Dorsolateral prefrontal cortex (tissue), 122 donors: ENCODE measurements at places on chromosomes 3 and 15.
A peak's percentile ranks its signal among the peaks of the same experiment; 100 is the strongest.

GRCh38 chr3:29065211-29065785 lies 215.6 kb upstream of the RBMS3 start:
- peak; percentile 79 for DNase-seq

DNA sequence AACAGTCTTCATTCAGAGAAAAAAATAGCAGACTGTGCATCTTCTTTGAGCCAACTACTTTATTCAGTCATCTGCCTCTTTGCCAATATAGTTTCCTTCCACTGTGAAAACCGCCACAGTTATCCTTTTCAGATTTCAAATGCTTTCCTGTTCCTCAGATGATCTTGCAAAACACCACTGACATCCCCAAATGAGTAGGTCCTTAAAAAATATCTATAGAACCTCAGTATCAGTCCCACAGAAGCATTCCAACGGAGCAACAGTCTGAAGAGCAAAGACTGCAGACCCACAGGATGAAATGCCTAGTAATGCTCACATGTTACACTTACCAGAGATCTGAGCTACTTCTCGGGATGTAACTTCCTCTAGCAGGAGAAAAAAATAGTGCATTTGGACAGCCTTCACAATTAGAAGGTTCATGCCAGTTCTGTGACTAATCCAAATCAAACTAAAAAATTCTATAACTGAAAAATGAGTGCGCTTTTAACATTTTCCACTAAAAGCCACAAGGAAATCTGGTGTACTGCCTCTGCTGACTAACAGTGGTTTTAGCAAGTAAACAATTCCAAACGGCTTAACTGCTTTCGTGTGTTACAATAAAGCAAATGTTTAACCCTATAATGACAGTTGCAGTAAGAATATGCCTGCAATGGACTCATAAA lies at the start of gene ANKRD28:
Gene ANKRD28, minus strand, starts transcription at position 338 of the 662 bp plus-strand sequence. CDS start 1,458 bp downstream, outside the sequence.
- no peak for DNase-seq

DNA sequence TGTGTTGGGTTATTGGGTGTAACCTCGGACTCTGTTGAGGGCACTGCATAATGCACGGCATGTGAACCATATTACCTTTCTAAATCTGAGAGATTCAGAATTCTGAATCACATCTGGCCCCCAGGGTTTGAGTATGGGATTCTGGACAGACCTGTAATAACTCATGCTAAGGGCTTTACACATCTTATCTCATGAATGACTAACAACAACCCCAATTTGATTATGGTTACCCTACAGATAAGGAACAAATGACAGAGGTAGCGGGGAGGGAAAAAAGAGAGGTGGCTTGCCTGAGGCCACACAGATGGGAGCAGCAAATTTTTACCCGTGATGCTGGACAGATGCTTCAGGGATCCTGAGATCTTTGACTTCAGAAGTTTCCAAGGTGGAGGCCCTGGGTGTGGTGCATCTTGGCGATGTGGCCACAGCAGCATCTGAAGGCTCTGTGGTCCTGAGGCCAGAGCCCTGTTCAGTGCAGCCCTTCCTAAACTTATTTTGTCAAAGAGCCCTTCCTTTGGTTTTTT lies 43.8 kb downstream of the POMGNT2 start:
- DNase-seq = no peak

DNA sequence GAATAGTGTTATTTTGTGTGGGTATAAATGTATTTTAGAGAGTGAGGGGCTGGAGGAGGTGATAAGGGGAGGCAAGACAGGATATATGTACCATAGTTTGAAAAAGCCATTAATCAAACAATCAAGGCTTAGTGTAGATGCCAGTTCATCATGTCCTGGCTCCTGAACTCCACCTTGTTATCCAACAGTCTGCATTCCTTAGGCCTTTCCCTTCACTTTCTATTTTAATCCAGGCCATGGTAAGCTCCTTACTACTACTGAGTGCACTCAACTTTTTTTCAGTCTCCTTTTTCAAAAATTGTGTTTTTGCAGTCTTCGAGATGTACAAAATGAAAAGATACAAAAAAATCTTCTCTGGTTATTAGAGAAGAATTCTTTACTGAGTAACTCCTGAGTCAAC lies 700.5 kb upstream of the NAALADL2 start:
- DNase-seq = no peak

GRCh38 chr3:195441476-195441991 lies 1.3 kb downstream of the ACAP2 start:
- DNase-seq = no peak

GRCh38 chr3:123102826-123103225 lies 36.0 kb downstream of the PDIA5 start:
- no peak for DNase-seq

DNA sequence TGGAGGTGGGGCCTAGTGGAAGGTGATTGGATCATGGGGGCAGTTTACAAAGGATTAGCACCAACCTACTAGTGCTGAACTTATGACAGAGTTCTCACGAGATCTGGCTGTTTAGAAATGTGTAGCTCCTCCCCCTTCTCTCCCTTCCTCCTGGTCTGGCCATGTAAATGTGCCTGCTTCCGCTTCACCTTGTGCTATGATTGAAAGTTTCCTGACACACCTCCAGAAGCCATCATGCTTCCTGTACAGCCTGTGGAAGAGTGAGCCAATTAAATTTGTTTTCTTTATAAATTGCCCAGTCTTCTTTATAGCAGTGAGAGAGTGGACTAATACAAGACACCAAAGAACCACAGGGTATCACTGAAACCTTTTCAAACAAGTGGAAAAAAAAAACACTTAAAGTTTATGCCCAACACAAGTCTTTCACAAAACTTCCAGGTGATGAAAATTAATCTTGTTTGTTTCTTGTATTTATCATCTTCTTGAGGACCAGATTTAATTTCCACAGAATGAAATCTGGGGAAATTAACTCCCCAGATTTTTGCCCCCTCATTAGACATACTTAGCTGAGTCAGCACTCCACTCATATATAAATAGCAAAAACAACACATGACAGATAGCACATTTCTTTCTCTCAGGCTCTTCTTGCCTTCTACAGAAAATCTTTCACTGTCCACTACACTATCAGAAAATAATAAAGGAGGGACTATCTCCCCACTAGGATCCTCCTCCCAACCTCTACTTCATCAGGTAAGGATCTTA lies 847.2 kb downstream of the TUSC7 start:
- no peak for DNase-seq

DNA sequence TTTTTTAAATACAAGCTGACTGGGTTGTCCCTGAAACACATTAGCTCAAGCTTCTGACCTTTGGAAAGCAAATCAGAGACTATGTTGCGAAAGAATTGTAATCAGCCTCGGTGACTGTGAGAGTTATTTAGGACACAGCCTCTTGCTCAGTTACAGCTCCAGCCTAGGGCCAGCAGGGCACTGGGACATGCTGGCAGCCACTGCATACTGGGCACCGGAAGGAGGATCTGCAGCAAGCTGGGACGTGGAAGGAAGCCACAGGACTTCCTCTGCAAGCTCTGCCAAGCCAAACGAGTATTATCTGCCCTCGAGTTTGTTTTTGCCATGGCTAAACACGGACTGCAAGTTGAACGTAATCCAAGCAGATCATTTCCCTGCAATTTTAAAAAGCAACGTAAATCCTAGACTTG lies 24.4 kb upstream of the COPG1 start:
- DNase-seq = peak; percentile 65

DNA sequence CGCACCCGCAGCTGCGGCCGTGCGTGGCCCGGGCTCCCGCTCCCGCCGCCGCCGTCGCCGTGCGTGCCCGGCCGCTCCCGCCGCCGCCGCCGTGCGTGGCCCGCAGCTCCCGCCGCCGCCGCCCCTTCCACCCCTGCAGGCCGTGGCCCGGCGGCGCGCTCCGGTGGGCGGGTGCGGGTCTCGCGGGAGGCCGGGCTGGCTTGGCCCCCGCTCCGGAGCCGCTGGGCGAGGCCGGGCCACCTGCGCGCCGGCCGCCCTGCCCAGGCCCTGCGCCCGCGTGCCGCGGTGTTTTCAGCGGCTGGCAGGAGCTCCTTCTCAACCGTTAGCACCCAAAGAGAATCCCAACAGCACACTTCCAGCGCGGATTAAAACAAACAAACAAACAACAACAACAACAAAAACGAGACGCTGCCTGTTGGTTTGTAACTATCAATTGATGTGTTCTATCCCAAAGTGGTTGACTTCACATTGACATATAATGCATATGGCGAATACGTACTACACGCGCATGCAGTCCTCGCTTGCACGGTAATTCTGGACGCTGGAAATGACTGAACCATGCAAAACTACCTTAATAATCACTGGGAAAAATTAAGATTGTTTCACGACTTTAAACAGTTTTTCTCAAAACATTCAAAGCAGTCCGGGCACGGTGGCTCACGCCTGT lies 113.7 kb upstream of the GOLGA8J start:
- DNase-seq = peak; percentile 66

DNA sequence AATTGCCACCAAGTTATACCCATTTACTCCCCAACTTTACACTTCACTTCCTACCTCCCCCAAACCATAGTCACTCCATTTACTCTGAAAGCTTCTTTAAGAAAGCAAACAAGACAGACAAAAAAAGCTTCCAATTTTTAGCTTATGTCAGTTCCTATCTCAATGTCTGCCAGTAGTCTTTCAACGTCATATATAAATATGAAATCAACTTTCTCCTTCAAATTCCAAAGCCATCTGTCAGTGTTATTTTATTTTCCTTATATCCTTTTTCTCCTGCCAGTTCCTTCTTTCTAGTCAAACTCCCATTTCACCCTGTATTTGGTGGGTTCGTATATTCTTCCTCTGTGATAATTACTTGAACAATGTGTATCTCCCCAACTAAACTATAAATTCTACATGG lies 85.8 kb upstream of the CMC1 start:
- no peak for DNase-seq

DNA sequence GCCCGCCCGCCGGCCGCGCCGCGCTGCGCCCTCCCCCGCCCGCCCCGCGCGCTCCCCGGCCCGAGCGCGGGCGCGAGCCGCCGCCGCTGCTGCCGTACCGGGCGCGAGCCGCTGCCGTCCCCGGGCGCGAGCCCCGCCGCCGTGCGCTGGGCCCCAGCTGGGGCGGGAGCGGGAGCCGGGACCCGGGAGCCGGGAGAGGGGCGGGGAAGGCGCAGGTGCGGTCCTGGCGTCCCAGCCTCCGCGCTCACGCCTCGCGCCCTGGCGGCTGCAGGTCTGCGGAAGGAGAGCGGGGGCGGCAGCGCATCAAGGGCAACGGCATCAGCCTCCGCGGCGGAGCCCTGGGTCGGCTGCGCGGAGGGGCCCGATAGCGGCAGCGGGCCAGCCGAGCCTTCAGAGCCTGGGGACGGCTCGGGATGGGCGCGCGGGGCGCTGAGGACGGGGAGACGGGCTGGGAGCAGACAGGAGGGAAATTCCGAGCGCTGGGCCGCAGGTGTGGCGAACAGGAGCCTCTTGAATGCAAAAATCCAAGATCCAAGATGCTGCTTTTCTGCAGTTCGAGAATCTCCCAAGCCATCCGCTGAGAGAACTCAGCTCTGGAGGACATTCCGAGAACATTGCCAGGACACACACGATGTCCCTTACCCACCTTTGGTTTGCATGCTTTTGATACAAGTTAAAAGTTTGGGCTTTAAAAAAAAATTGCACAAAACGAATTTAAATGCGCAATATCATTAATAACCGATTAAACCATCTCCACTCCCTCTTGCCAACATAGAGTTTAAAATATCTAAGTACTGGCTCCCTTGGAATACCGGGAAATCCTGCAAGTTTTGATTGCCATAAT lies 251.1 kb downstream of the TJP1 start:
- no peak for DNase-seq

DNA sequence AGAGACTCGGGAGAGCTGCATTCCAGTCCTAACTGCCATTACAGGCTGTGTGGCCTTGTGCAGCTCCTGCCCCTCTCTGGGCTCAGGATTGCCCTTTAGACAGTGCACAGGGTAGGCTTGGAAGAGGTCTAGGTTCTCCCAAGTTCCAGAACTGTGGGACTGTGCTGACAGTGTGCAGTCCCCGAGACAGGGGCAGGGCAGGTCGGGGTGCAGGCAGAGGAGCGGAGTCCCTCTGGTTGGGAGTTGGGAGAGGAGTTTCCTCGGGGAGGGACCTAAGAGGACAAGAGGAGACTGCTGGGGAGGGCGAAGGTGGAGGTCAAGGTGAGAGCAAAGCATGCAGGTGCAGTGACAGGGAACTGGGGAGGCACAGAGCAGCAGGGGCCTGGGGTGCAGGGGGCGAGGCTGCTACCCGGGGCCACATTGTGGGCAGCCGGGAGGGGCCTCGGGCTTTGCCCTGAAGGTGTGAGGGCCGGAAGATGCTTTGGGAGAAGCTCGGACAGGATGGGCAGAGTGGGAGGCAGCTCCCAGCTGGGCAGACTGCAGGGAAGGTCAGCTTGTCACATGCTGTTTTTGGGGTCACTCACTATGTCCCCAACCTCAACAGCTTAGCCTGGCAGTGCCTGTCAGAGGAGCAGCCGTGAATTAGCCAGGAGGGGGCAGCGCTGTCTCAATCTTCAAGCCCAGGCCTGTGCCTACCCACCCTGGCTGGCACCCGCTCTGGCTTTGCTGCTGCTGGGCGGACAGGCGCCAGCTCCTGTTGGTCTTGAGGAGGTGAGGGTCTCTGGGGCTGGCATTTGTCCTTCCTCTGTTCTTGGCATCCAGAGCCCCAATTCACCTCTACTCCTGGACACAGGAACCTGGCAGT lies 15.4 kb upstream of the CSPG4 start:
- DNase-seq = peak; percentile 75

DNA sequence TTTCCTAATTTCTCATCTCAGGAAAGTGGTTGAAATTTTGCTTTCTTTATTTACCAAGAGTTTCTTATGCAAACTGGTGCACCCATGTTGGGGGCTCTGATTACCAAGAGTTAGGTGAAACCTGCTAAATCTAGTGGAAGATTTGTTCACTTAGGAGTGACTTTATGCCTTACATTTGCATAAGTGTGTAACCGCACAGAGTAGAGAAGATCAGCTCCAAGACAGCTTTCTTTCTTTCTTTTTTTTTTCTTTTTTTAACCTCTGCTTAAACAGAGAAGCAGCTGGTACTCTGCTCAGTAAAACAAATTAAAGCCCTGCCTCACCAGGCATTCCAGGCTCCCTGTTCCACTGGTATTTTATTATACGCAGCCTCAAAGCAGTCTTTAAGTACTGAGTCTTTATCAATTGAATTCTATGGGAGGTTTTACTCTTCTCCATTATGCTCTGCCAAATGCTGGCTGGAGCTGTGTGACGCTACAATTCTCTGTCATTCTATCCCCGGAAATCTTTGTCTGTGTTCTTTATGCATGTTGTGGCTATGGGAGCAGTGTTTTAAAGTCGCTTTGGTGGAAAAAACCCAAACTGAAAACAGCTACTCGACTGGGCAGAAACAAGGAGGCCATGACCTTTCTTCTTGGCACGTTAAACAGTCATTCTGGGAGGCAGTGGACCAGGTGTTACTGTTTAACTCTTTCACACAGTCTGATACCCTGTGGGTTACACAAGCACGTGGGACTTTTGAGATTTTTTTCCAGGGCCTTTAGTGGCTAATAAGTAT lies 55.2 kb upstream of the GBE1 start:
- no peak for DNase-seq

GRCh38 chr3:128217702-128218547 lies 64.6 kb downstream of the EEFSEC start:
- no peak for DNase-seq

GRCh38 chr3:59256230-59256629 lies 206.4 kb upstream of the CFAP20DC start:
- no peak for DNase-seq

DNA sequence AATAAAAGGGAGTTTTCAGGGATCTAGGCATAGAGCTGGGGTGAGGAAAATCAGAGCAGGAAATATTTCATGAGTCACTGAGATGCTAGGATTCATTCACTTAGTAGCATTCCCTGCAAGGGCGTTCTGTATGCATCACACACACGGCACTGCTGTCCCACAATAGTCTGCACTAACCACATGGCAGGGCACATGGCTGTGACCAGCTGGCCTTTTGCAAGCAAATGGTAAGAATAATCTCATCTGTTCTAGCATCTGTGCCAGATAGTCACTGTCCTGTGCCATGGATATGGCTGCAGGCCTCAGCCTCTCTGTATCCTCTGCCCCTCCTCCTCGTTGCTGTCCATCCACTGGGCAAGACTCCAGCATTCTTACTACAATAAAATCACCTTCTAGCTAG lies 37.8 kb downstream of the BOC start:
- DNase-seq = peak; percentile 55
